Stimulated activated CD4-positive, alpha-beta T cell treated with anti-CD3 and anti-CD28 coated beads, Interleukin-15, amount 100 ng/mL, for 24 hours (primary cell): ENCODE measurements at places on chromosomes 12 and 14.
A peak's percentile ranks its signal among the peaks of the same experiment; 100 is the strongest.

GRCh38 chr12:43349863-43350262 lies 202.1 kb downstream of the ADAMTS20 start:
- DNase-seq, result no peak

DNA sequence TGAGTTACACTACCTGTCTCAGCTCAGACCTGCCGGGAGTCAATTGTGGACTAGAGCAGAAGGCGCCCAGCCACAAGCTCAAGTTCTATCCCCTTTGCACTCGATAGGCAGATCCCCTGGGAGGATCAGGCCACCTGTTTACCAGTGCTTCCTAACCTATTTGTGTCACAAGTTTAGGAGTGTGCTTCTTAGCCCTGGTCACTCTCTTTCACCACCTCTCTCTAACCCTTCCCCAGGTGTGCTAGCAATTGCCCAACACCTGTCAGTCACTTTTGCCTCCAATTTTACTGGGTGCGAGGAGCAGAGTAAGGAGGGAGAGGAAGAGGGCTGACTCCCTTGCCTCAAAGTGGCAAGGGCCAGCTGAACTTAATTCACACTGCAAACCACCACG lies 745 bp upstream of the NAA30 start:
- no peak for DNase-seq

GRCh38 chr14:36952689-36953088 lies 219.7 kb downstream of the SLC25A21 start:
- DNase-seq, result no peak

DNA sequence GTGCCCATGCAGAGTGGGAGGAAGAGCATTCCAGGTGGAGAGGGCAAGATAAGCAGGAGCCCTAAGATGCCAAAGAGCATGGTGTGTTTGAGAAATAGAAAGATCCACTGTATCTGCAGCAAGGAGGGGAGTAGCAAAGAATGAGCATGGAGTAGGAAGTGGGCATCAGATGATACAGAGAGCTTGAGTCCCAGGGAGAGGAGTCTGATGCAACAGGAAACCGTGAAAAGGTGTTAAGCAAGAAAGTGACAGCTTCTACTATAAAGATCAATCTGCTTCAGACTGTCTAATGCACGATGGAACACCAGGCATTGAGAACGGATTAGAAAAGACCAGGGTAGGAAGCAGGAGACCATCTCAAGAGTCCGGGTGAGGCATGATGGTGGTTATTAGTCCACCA lies 12.3 kb upstream of the GPRC5D start:
- no peak for DNase-seq

DNA sequence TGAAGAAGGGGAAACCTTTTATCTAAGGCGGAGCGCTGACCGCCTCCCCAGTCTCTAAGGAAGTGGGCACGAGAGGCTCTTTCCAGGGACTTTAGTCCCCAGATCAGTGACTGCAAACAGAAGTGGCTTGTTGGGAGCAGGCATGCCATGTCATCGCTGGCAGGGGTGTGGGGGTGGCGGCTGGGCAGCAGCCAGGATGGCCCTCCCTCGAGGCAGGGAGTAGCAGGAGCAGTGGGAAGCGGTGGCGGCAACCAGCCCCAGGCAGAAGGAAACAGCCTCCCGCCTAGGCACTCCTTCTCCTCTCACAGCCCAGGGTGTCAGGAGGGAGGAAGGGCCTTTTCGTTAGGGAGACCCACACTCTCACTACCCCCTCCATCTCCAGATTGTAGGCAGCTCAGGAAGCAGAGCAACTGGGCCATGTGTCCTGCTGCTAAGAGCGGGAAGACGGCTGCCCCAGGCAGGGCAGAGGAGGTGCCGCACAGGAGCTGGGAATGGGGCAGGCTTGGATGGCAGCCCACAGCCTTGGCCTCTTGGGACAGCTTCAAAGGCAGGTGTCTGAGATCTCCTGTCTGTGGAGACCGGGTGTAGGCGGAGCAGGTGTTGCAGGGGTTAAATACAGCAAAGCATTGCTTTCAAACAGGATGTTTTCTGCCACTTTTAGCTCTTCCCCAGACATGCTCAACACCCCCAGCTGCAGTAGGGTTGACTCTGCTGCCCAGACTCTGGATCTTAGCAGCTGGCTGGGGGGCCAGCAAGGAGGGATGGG lies 21.8 kb downstream of the VDR start:
- peak; percentile 62 for DNase-seq

DNA sequence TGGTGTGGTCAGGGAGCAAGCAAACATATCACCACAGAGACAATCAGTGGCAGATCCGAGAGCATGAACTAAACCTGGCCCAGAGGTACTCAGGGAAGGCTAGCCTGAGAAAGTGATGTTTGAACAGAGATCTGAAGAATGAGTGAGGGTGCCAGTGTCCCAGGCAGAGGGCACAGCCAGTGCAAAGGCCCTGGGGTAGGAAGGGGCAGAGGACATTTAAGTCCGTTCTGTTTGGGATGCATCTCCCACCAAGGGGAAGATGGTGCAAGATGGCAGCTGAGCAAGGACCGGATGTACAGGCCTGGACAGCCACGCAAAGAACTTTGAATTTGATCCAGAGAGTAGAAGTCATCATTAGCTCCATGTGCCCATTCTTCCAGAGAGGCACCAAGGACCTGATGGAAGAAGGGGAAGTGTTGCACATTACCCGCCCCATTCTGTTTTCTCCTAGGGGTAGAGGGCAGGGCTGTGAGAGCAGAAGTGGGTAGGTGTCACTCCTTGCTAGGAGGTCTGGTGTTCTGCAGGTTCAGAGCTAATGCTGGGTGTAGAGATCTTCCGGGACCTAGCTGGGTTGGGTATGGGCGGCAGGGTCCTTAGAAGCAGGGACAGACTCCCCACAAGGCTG lies 3.9 kb downstream of the DTX1 start:
- DNase-seq, result no peak

GRCh38 chr12:52826611-52827498 lies 7.3 kb downstream of the KRT79 start:
- DNase-seq, result no peak

GRCh38 chr12:94488463-94488862 lies 28.8 kb upstream of the CEP83 start:
- no peak for DNase-seq

- no peak for DNase-seq
These were observed 36.7 kb downstream of the RPS29 start for GRCh38 chr14:49549446-49549845.
